ENCODE measurements at places on chromosomes 7 and 10. TPM values are rescaled to one million over a fixed set of nuclear protein-coding genes. Genes with fewer than 3 reads are reported as not detected.

Gene NUTM2D
- 0.81 TPM for total RNA-seq

Gene RASSF4
- 14.3 TPM for total RNA-seq

Gene ZNF853
- total RNA-seq: 0.54 TPM

Gene SLC26A5
- total RNA-seq: not detected

Gene FAM25G
- not detected for total RNA-seq

Gene ARHGEF5
- 0.45 TPM for total RNA-seq

Gene NEUROD6
- total RNA-seq: not detected

All from endothelial cell of coronary artery (primary cell).